ENCODE measurements at places on chromosomes 11 and 22.

DNA sequence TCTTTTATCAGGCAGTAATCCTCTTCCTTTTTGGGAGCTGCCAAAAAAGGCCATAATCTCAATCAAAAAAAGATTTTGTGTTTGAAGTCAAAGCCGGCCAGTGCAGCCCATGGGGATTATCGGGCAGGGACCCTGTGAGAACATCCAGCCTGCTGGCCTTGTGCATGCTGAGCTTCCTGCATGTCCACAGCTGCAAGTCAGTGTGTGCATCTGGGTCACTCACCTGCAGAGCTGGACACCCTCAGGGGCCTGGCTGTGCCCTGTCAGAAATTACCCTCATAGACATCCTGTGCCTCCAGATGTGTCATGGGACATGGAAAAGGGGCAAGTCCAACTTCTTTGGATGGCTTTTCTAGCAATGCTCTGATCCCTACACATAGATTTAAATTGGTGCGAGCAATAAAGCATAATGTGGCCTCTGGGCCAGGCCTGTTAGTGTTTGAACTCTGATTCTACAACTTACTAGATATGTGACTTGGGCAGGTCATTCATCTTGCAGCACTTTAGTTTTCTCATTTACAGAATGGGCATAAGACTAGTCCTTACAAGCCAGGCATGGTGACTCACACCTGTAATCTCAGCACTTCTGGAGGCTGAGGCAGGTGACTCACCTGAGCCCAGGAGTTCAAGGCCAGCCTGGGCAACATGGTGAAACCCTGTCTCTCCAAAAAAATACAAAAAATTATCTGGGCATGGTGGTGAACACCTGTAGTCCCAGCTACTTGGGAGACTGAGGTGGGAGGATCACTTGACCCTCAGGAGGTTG is 81.6 kb upstream of the LARGE1 start:
- no peak for DNase-seq

GRCh38 chr22:45029501-45029900 is 19.7 kb upstream of the PHF21B start:
- DNase-seq = no peak

DNA sequence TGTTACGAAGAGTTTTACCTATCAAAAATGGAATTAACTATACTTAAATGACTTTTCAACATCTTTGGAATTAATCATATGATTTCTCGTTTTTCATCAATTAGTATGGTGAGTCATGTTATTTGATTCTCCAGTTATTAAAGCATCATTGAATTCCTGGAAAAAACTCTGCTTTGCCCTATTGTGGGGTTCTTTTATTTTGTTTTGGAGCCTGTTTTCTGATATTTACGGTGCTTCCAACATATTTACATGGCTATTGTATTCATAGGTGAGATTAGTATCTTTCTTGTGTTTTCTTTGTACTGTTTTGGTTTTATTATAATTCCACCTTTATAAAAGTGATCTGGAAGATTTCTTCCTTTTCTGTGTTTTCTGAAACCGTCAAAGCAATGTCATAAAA is 902.7 kb downstream of the TBC1D22A start:
- DNase-seq = no peak

- DNase-seq = no peak
These were observed 8.2 kb upstream of the PLA2G3 start for GRCh38 chr22:31148488-31148887.

DNA sequence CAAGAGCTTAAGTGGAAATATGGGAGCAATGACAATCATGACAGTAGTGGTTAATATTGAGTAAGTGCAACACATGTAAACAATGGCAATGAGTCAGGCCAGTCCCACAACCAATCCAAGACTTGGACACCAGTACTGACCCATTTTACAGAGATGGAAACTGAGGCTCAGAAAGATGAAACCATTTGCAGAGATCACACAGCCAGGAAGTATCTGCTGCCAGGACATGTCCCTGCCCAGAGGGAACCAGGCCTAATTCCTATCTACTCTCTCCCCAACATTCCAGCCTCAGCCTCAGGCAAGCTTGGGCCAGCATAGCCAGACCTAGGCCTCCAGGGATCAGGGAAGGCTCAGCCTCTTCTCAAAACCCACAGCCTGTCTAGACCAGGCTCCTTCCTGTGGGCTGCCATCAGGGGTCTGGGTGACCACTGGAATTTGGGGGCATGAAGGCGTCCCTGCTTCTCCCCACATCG is 395.1 kb downstream of the MN1 start:
- no peak for DNase-seq

- no peak for DNase-seq
These were observed 352.8 kb upstream of the NARS2 start for GRCh38 chr11:78927511-78927910.

- no peak for DNase-seq
These were observed 10.8 kb downstream of the RIBC2 start for GRCh38 chr22:45424241-45424731.

GRCh38 chr22:46053563-46054090 is 76.7 kb upstream of the WNT7B start:
- DNase-seq = no peak

- DNase-seq = no peak
These were observed 187.4 kb downstream of the MN1 start for GRCh38 chr22:27614006-27614649.

GRCh38 chr22:44996120-44996519 is 13.7 kb downstream of the PHF21B start:
- DNase-seq = no peak
